SK-N-MC (cell line): ENCODE measurements at places on chromosomes 3 and 15.

- no peak for DNase-seq
Measured at GRCh38 chr15:22978691-22979237, 1.4 kb downstream of the CYFIP1 start.

DNA sequence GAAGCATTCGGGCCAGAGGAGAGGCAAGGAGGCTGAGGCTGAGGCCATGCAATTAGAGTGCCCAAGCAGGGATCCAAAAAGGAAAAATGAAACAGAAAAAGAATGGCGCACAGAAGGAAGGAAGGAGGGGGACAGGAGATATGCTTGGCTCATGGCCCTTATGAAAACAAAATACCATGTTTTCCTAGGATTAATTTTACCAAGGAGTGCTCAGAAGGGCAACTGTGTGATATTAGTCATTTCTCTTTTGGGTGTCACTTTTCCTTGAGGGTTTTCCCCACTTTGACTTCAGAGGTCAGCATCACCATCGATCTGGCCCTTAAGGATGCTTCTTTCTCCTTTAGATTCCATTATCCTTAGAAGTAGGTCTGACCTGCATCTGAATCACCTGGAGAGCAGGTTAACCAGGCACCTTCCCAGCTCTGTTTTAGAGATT lies 1.4 kb downstream of the PARP14 start:
- DNase-seq = no peak

GRCh38 chr3:48119505-48120193 lies 68.6 kb downstream of the CDC25A start:
- no peak for DNase-seq

GRCh38 chr3:174318181-174318580 lies 541.0 kb upstream of the NAALADL2 start:
- DNase-seq = no peak

DNA sequence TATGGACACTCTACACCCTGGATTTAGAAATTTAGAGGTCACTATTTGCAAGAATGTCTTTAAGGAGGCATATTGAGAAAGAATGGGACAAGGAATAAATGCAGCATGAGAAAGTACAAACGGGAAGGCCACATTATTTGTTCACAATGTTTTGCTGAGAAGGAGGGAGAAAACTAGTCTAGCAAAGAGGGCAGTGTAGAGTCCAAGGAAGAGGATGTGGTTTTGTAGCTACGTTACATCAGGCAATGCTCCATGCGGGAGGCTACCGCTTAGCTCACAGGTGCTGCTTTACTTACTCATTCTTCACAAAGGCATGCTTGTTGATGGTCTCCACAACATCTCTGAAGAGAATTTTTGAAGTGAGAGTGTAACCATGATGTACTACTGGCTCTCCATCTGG lies 191.1 kb downstream of the PLCH1 start:
- DNase-seq = no peak

GRCh38 chr3:108428586-108428985 lies 81.8 kb downstream of the MYH15 start:
- no peak for DNase-seq

DNA sequence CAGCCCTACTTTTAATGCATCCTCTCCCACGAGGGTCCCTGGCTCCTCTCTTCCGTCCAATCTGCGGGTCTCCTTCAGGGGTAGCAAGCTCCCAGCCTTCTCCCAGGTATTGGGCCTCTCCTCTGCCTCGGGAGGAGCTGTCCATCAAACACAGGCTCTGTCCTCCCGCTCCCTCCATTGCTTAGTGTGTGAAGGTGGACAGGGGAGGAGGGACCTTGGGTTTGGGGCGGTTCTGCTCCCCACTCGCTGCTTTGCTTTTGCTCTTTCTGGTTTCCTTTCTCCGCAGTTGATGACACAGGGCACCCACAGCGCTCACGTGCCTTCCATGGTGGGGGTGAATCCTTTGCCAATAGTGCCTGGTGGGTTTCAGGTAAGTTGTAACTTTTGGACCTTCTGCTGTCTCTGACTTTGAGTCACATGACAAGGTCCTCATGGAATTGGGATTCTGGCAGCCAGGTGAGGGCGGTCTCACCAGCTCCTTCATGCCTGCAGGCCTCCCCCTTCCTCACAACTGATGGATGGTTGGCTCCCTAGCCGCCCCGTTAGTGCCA lies 18.9 kb downstream of the MUC20 start:
- DNase-seq = no peak

DNA sequence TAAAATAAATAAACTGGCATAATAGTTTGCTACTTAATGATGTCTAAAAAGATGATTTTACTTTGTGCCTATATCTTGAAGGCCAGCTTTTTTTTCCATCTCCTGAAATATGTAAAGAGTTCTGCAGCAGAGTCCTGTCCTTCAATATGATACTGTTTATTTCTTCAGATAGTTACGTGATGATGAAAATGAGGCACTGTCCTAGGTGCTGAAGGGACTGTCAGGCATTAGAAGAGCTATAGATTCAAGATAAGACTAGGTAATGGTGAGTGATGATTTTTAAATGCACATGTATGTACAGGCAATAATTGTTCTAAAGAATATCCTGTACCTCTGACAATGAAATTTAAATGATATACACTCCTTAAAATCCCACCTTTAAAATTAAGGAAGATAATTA lies 326.9 kb upstream of the DNAJC19 start:
- peak; percentile 40 for DNase-seq

GRCh38 chr3:198027799-198028390 lies 67.9 kb downstream of the LMLN start:
- DNase-seq = no peak

DNA sequence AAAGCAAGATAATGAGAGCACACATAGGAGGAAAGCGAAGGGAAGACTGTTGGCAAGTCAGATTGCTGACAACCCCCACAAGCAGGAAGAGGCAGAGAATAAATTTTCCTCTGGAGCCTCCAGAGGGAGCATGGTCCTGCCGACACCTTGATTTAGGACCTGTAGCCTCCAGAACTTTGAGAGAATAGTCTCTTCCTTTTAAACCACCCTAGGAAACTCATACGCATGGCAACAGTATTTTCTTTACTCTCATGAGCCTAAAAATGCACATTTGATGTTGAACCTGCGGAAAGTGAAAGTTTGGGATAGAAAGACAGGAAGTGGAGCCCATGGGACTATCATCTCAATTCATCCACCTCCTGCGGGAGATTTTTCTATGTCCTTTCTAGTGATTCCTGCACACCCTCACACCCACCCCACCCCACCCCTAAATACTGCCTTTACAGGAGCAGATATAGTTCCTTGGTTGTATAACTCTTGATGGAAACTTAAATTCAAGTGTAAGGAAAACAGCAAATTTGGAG lies 116.7 kb upstream of the LPP start:
- no peak for DNase-seq

GRCh38 chr3:126134219-126134975 lies 46.0 kb downstream of the ALDH1L1 start:
- peak; percentile 32 for DNase-seq

GRCh38 chr3:192826214-192827006 lies 91.2 kb downstream of the MB21D2 start:
- DNase-seq = no peak

GRCh38 chr3:117168896-117169295 lies 459.3 kb downstream of the TUSC7 start:
- DNase-seq = no peak

- DNase-seq = no peak
Measured at GRCh38 chr3:146306656-146307455, 56.0 kb upstream of the PLSCR4 start.

- DNase-seq = peak; percentile 18
Measured at GRCh38 chr3:24773798-24774197, 279.1 kb upstream of the THRB start.

- no peak for DNase-seq
Measured at GRCh38 chr3:32109256-32109655, 2.8 kb downstream of the GPD1L start.

- no peak for DNase-seq
Measured at GRCh38 chr3:47630810-47631209, 52.1 kb upstream of the CSPG5 start.

DNA sequence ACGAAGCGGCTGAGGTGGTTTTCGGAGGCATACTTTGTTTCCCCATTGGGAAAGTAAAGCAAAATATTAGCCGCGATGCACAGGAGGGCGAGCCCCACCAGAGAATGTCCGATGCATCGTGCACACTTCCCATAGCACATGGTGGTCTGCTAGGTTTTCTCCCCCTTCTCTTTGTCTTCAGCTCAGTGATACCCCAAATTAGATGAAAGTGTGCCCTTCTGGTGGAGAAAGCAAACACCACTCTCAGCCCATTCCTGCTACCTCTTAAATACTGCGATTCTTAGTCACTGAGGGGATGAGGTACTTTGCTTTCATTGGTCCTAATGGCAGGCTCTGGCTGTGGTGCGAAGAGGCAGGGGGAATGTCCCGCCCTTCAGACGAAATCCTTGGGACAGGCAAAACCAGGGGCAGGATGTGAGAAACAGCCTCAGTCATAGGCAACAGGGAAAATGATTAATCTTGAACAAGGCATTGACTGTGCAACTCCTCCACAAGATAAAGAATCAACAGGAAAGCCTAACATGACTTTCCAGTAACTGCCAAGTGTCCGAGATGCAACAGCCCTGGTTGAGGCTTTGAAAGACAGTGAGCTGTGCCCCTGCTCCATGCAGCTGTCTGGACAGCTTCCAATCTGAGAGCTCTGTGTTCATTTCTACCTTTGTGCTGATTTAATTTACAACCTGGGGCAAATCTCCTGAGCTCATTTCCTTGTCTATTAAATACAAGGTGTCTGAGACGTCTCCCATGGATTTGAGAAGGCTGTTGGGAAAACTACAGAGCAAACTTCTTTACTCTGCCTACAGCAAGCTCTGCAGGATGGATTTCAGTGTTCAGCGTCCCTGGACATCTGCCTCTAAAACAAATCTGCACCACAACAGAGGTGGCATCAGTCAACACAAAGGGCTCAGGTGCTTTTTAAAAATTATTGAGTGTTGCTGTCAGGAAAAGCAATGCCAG lies at the start of gene TM4SF1:
Gene TM4SF1 (minus strand): TSS at position 242 of the 957 bp plus-strand sequence. CDS start 102 bp downstream, at position 140.
- DNase-seq = no peak

DNA sequence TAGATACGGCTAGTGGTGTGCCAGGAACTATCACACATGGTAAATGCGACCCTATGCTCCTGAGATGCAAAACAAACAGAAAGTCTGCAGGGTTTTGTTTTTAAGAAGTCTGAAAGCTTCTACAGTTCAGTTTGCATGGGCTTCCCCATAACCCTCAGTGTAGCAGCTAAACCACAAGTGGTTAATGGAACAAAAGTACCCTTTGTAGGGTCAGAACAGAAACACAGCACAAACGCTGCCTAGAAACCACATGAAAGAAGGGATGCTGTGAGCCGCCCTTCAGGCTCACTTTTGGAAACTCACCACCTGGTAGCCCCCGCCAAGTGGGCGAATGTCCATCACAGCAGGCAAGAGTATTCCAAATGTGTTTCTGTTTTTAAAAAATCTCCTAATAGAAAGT lies 46.2 kb downstream of the CTDSPL start:
- no peak for DNase-seq

GRCh38 chr15:98800437-98801233 lies 152.3 kb downstream of the IGF1R start:
- DNase-seq = peak; percentile 56

DNA sequence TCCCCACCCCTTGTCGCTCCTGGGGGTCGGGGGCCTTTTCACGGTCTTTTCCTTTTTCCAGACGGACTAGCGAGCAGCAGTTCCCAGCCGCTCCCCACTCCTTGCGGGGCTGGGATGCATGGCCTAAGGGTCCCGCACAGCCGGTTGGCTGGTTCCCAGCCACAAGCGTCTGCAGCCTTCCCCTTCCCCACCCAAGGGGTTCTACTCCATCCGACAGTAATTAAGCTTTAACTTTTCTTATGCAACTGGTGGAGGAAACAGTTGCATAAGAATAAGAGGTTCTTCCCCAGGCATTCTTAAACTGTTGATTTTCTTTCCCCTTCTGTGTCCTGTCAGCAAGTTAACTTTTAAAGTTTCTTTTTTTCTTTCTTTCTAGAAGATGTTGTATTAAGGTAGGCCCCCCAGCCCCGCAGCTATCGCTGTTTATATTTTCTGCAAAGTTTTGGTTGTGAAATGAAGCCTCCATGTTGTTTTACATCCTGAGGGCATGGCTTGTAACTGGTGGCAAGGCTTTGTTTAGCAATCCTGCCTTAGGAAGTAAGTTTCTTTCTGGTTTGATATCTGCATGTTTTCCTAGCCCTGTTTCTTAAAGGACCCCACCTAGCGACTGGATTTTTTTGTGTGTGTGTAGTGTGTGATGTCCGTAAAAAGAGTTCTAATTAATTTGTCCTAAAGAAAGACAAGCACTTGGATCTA lies 207.5 kb downstream of the ZNF385D start:
- no peak for DNase-seq

- no peak for DNase-seq
Measured at GRCh38 chr15:73937726-73938125, 11.5 kb downstream of the LOXL1 start.

DNA sequence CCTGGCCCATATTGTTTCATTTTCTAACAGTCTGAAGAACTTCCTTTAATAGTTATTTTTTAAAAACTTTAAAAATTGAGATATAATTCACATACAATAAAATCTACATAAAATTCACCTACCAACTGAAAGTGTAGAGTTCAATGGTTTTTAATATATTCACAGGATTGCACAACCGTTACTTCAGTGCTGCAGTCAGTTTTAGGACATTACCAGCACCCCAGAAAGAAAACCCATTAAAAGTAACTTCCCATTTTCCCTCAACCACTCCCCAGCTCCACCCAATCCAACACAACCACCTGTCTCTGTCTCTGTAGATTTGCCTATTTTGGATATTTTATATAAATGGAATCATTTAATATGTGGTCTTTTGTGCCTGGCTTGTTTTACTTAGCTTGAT lies 29.6 kb downstream of the MGA start:
- DNase-seq = no peak

DNA sequence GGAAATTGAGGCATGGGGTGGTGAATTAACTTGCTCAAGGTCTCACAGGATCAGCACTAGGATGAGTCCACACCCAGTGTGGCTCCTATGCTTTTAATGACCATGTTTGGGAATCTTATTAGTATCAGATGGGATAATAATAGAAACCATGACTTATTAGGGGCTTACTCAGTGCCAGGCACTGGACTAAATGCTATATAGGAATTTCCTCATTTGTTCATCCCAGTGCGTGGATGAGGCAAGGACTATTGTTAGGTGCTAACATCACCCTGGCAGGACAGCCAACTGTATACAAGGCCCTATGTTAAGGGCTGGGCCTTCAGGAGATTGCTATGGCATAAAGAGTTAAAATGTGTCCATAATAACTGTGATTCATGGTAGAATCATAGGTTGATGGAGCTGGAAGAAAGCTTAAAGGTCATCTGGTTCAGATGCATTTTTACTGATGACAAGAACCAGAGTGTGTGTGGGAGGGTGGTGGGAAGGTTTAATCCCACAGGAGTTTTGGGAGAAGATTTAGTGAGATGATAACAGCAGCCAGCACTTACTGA lies 4.7 kb upstream of the FEM1B start:
- no peak for DNase-seq

- DNase-seq = no peak
Measured at GRCh38 chr3:175668300-175668699, 809.2 kb downstream of the NAALADL2 start.
